ENCODE measurements at places on chromosomes 13 and 19.

DNA sequence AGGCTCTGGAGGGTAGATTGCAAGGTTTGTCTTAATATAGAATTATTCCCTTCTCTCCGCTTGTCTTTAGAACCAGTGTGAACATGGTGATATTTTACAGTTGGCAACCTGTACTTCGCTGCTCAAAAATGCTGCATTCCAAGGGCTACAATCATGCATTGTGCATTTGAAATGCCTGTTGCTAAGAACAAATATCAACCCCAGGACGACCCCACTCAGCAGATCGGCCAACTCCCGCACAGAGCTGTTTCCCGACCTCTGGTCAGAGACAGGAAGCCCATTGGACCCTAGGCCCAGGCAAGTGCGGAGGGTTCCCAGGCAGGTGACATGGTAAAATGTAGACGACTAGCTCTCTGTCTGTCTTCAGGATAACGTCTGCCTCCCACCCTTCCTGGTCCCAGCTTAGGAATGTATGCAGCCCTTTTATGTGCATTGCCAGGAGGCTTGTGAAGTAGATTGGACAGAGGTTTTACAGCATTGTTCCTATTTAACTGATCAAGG, 263.5 kb downstream of the FOXO1 start:
- DNase-seq, result no peak

GRCh38 chr19:43430142-43430710, 15.5 kb downstream of the TEX101 start:
- no peak for DNase-seq

DNA sequence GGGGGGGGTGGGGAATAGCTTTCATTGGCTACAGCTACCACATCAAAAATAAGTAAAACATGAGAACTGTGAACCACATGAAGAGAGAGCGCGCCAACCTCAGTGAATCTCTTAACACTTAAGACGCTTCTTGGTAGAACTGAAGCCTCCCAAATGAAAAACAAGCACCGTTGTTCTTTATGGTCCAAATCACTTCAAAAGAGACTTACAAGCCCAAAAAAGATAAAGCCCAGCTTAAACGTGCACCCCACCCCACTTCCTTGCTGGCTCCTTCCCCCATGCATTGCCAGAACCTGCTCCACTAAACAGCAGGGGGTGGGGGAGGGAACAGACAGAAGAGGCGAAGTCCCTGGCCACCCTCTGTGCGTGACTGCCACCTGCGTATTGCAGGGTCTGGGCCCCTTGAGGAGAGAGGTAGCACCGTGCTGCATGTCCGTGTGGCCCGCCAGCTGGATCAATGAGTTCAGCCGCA, 479.1 kb downstream of the FOXO1 start:
- DNase-seq, result no peak

- no peak for DNase-seq
Observed at GRCh38 chr19:2528675-2529101, 52.8 kb downstream of the GADD45B start.

GRCh38 chr13:38662362-38662761, 24.5 kb upstream of the FREM2 start:
- no peak for DNase-seq

DNA sequence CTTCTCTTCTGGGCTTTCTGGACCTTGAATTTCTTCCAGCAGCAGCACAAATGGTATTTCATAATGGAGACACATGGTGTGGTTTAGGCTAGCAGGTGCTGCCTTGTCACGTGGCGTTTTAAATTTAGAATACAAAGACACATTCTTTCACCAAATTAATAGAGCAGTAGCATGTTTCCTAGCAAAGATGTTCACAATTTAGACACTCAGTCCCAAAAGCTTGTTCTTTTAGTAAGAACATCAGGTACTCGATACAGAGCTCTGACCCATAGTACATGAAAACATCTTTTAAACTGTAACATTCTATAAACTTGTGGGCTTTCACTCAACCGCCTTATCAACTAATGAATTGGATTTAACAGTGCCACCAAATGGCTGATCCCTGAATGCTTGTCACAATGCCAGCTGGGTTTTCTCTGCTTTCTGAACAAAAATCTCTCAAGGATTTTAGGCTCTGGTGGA, 290.1 kb downstream of the DCLK1 start:
- no peak for DNase-seq

- DNase-seq, result no peak
Observed at GRCh38 chr13:34857558-34858325, 84.3 kb upstream of the NBEA start.

DNA sequence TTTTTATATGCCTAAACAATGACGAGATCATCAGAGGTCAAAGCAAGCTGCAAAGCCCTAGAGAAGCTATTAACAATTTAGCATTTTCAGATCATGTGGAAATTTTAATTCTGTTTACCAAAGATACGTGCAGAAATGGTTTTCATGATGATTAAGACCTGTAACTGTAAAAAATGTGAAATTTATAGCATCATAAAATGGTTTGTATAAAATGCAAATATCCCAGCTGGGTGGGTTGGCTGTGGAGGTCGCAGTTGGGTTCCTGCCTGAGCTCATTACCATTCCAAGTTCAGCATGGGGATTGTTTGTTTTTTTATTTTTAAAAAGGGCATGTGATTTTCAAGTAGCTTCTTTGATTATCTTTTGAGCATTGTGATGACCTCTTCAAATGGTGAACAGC, 47.9 kb upstream of the SIAH3 start:
- no peak for DNase-seq

GRCh38 chr13:74820809-74821208, 661.2 kb downstream of the TBC1D4 start:
- DNase-seq, result no peak

DNA sequence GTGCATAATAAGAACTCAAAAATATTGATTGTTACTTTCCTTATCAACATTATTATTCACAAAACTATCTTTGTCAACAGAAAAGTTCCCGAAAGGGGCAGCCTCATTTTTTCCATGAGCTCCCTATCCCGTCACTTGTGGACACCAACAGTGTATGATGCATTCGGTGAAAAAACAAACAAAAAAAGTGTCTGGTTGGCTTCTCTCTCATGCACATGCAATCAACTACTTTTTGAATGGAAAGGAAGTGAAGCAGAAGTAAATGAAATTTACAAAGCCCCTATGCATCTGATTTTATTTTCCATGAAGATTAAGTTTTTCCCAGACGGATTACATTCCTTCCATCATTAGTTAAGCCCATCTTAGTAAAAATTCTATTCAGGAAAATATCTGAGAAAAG, 526.9 kb downstream of the RFC3 start:
- no peak for DNase-seq

DNA sequence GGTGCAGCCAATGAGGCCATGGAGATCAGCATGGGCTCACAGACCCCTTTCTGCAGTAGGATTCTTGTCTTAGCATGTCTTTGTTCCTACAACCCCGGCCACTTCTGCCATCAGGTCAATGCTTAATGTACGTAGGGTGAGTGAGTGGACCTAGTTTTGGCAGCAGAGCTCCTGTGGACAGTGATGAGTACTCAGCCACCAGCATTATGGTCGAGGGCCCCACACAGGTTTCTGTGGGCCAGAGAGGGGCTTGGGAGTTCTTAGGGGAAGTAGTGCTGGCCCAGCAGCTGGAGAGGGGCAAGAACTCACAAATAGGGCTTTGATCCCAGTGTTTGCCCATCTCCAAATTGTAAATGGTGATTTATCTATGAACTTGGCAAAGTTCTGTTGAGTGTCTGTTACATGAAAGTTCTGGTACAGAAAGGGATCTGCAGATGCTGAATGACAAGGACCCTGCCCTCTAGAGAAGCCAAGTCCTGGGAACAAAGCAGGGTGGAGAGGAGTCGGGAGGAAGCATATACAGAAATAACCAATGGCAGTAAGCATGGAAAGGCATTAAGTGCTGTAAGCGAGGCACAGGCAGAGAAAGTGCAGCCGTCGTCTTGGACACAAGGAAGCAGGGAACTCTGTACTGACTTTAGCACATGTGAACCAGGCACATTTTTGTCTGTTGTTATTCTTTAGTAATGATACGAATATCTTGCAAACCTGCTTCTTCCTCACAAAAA, 185.1 kb downstream of the MTUS2 start:
- DNase-seq, result no peak

- no peak for DNase-seq
Observed at GRCh38 chr13:61180234-61180633, 235.4 kb downstream of the PCDH20 start.

GRCh38 chr19:44845612-44846454, at the start of gene NECTIN2:
NECTIN2 (plus strand) TSS chr19:44846297; CDS start chr19:44846526, 229 bp downstream.
- peak; percentile 99 for DNase-seq

DNA sequence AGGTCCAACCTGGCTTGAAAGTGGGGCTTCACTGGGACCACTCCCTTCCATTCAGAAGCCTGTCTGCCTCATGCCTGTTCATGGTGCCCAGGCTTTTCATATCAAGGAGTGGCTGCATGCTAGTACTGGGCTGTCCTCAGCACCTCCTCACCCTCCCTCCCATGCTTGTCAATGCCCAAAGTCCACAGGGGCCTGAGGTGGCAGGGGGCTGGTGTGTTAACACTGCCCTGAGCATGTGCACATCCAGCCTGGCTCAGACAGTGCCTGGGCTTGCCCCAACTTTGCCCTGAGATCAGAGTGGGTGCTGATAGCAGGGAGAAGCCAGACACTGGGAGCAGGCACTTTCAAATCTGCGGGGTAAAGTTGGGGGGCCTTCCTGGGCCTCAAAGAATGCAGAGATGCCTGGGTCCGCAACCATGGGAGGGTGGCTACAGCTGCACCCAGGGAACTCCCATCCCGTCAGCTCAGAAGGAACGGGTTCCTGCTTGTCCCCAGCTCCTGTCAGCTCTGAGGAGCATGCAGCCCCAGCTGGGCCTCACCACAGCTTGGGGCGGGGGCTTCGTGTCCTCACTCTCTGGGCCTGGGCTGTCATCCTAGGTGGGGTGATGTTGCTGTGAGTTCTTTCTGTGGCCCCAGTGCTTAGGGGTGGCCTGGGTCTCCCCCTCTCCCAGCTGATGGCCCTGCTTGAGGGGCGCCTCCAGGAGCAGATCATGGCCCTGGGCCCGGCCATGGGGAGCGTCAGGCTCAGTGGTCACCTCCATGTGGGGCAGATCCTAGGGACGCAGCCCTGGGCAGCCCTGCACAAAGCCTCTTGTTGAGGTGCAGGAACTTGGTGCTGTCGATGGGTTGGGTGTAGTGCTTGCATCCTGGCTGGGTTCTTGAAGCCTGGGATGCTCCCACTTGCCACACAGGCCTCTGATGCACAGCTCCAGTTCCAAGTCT, 830.6 kb upstream of the SLITRK5 start:
- DNase-seq, result no peak

DNA sequence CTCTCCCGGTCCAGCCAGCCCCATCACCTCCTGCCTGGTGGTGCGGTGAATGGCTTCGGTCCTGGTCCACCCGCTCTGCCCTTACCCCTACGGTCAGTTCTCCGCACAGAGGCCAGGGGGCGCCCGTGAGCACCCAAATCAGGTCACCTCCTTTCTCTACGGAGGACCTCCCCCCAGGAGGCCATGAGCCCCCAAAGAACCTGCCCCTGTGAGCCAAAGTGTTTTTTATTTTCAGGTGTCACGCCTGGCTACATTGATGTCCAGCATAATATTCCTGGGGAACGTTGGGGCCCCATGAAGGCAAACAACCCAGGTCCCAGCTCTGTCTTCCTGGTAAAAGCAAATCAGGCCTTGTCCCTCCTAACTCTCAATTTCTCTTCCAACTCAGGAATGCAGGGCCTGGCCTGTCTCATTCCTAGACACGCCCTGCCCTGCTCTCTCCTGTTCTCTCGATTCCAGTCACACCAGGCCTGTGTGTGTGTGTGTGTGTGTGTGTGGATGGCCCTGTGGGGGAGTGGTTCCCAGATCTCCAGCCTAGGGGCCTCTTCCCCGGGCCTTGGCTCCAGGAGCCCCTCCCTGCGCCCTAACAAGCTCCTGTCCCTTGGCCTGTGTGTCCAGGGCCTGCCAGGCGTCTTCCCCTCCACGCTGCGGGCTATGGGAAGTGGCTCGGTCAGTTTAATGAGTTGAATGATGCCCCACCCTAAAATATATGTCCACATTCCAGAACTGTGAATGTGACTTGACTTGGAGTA, 9.7 kb upstream of the GIPC1 start:
- DNase-seq, result no peak

DNA sequence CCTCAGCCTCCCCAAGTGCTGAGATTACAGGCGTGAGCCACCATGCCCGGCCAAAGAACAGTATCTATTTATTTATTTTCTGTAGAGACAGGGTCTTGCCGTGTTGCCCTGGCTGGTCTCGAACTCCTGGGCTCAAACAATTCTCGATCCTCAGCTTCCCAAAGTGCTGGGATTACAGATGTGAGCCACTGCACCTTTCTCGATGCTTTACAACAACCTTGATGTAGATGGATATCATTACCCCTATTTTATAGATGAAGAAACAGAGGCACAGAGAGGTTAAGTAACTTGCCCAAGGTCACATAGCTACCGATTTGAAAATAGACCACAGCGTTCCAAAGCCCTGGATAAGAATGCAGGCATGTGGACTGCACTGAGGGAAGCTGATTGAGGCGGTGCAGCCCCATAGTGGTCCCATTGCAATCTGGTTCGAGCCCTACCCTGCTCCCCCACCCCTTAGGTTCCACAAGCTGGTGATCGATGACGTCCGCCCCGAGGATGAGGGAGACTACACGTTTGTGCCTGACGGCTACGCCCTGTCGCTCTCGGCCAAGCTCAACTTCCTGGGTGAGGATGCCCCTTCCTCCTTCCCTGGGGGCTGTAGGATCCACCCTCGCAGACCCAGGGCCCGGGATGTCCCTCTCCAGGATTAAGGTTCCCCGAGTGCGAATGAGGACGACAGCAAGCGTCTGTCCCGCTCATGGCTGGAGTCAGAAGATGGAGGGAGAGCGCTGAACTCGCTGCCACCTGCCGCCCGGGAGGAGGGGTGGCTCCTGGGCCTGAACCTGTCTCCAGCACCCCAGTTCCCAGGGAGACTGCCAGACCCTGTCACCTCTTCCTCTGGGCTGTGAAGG, 17.9 kb downstream of the MYBPC2 start:
- no peak for DNase-seq

GRCh38 chr19:831407-832369, 4.1 kb downstream of the AZU1 start:
- peak; percentile 61 for DNase-seq

DNA sequence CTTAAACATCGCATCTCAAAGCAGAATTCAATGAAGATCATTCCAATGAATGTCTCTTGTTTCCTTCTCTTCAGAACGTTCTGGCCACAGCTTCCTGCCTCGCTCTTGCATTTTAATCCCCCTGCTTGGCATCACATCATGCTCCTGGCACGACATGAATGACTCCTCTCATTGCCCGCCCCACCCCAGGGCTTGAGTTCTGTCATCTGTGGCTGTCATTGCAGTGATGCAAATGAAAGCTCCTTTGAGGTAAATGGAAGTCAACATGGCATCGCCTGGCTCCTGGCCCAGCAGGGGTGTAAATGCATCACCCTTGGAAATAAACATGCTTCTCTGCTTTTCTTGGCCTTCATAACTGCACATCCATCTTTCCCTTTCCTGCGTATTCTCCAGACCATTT, 48.6 kb downstream of the SCEL start:
- DNase-seq, result no peak

- no peak for DNase-seq
Observed at GRCh38 chr13:76965759-76966421, 17.6 kb downstream of the ACOD1 start.

- DNase-seq, result no peak
Observed at GRCh38 chr13:87094646-87095045, 576.5 kb upstream of the SLITRK5 start.
